ENCODE measurements at places on chromosomes 2 and 18.
A peak's percentile ranks its signal among the peaks of the same experiment; 100 is the strongest.

- no peak for DNase-seq
Measured at GRCh38 chr2:215536510-215536909, 100.6 kb upstream of the FN1 start.

DNA sequence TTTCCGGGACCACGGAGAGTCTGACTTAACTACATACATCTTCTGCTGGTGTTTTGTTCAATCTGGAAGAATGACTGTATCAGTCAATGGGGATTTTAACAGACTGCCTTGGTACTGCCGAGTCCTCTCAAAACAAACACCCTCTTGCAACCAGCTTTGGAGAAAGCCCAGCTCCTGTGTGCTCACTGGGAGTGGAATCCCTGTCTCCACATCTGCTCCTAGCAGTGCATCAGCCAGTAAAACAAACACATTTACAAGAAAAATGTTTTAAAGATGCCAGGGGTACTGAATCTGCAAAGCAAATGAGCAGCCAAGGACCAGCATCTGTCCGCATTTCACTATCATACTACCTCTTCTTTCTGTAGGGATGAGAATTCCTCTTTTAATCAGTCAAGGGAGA is 23.1 kb downstream of the ICOS start:
- no peak for DNase-seq

DNA sequence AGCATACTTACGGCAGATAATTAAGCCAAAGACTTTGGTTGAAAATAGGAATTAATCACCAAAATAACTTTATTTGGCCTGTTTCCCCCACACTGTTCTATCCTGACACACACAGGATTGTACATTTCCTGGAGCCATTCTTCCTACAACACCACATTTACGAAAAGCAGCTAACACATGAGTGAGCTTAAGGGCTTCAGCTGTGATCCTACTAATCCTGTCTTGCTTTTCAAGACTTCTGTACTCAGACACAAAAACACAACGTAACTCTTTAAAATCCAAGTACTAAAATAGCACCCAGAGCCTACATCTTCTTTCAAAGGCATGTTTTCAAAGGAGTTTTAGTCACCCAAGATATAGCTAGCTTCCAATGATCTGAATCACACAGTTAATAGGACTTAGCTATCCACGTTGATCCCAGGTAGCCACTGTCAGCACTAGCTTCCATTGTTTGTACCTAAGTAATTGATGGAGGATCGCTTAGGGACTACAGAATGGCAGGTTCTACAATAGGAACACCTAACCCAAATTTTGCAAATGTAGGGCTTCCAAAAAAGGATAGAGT is 42.8 kb upstream of the TTC39C start:
- DNase-seq = no peak

DNA sequence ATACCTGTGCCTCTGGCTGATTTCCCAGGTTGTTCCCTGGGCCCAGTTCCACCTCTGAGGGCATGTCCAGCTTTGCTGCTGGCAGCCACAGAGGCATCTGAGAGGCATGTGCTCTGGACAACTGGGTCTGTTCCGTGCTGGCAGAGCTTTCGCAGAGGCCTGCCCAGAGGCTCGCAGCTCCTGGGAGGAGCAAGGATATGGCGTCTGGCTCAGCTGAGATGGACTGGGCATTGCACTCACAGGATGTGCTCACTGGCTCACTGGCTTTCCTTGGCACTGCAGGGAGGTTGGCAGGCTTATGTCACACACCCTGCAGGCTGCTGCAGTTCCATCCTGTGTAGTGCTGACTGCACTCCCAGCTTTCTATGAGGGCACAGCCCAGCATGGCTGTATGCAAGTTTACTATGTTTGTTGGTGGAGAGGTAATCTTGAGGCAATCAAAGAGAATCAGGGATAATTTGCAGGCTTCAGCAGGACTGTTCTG is 172.3 kb downstream of the PRKCE start:
- no peak for DNase-seq

DNA sequence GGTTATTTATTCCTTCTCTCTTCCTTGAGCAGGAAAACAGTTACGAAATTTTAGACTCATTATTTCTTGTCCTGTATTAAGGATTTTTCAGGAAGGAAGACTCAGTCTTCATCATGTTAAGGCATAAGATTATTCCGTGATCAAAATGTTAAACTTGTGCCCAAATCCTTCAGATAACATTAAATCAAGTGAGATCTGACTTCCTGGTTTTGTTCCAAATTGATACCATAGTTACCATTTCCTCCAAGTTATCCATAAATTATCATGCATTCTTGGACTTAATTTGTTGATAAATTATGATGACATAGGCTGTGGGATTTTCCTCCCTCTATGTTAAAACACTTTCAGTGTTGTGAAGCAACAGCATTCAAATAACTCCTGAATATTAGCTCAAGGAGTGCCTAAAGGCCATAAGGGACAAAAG is 31.9 kb downstream of the EFEMP1 start:
- no peak for DNase-seq

DNA sequence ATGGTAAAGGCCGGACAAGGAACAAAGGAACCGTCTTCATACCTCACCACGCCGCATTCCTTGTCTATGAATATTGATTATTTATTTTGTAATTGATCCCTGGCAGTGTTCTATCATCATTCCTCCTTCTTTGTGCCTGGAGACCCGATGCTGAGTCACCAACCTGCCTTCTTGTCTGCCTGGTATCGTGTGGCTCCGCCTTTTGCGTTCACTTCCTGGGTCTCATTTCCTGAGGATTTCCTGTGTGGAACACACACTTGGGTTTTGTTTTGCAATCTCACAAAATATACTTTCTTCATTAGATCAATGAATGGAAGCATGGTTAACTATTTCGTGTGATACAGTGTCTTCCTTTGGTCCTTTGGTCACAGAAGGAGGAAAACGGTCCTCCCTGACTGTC is 95.5 kb upstream of the SNTG2 start:
- DNase-seq = no peak

- DNase-seq = peak; percentile 25
Measured at GRCh38 chr18:9337873-9338272, 3.3 kb downstream of the TWSG1 start.

GRCh38 chr18:24582771-24583170 is 122.3 kb downstream of the HRH4 start:
- no peak for DNase-seq

- no peak for DNase-seq
Measured at GRCh38 chr18:53360501-53361443, 863.7 kb downstream of the MBD2 start.

DNA sequence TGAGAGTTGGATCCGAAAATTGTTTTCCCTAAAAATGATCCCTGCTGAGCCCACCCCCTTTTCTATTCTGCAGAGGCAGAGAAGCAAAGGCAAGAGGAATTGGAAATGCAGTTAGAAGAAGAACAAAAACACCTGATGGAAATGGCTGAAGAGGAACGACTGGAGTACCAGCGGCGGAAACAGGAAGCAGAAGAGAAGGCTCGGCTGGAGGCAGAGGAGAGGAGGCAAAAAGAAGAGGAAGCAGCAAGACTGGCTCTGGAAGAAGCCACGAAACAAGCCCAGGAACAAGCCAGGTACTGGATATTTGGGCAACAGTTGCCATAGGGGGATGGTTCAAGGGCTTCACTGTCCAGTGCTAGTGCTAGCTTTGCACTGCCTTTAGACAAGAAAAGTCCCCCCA is 41.7 kb downstream of the SUMO1 start:
- DNase-seq = no peak

- DNase-seq = no peak
Measured at GRCh38 chr2:207830778-207831438, 61.2 kb upstream of the FZD5 start.

DNA sequence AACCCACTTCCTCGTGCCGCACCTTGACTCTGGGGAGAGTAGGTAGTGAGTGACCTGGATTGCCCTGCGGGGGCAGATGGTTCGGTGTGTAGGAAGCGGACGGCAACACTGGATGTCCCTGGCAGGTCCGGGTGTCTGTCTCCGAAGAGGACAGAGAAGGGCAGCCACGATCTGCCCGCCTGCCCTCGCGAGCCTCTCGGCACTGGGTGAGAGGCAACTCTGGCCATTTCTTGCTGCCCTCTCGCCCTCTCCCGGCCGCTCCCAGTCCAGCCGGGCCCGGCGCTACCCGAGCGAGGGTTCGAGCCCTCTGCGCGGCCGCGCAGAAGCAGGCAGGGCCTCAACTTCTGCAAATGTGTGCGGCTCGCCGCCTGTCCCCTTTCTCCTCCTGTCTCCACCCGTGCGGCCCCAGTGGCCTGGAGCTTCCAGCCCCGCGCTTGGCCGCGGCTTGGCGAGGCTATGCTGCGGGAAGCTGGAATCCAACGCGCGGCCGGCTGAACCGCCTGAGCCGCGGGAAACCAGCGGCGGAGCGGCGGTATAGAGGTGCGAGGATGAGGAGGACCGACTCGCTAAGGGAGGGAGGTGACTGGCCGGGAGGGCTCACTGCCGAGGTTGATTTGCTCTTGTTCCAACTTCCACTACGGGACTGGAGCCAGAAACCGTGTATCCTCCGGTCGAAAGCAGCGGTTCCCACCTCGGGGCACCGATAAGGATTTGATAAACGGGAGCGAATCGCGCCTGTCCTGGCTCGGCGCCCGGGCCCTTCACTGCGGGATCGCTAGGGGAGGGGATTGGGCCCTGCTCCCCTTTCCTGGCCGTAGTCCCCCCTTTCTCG is 1.5 kb downstream of the EPAS1 start:
- DNase-seq = peak; percentile 58

GRCh38 chr18:5630057-5630899 is 86.5 kb upstream of the EPB41L3 start:
- DNase-seq = peak; percentile 45

GRCh38 chr18:35075132-35075531 is 33.9 kb downstream of the MAPRE2 start:
- no peak for DNase-seq

DNA sequence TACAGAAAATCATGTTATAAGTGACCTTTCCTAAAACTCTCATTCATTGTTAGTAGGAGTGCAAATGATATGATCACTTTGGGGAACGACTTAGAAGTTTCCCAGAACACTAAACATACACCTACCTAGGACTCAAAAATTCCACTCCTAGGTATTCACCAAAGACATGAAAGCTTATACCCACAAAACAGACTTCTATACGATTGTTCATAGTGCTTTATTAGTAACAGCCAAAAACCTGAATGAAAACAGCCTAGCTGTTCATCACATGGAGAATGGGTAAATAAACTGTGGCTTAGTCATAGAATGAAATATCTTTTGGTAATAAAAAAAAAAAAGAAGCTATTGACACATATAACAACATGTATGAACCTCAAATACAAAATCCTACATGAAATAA is 8.8 kb downstream of the NOL10 start:
- no peak for DNase-seq

DNA sequence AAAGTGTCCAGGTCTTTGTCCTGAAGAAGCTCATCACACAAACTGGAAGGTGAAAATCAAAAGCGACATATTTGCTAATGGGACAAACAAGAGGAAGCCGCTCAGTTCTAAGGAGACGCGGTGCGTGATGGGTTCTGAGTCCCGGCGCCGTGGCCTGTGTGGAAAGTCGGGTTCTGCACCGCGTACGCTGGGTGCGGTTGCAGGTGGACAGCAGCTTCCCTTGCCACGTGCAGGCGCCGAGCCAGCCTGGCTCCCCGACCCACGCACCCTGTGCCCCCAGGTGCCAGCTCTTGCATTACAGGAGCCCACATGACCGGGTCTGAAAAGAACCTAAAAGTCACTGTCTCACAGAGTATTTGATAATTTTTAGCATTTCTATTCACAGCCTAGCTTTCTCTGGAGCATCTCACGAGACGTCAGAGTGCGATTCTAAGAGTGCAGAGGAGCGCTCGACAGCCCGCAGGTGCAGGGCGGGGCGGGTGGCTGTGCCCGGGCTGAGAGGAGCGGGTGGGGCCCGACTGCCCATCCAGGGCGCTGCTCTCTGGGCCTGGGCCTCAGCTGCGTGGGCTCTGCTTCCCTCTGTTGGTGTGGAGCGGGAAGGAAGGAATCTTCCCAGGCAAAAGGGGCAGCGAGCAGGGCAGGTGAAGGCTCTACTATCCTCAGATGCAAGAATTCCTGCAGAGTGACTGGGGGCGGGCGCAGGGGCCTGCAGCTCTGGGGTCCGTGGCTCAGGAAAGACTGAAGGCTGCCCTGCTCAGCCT is 39.4 kb downstream of the MYT1L start:
- DNase-seq = no peak

All from GM10248 (cell line).